ENCODE measurements at places on chromosomes 2 and 18.
A peak's percentile ranks its signal among the peaks of the same experiment; 100 is the strongest.

- DNase-seq = no peak
These were observed 173.1 kb downstream of the ASB1 start for GRCh38 chr2:238599549-238600505.

DNA sequence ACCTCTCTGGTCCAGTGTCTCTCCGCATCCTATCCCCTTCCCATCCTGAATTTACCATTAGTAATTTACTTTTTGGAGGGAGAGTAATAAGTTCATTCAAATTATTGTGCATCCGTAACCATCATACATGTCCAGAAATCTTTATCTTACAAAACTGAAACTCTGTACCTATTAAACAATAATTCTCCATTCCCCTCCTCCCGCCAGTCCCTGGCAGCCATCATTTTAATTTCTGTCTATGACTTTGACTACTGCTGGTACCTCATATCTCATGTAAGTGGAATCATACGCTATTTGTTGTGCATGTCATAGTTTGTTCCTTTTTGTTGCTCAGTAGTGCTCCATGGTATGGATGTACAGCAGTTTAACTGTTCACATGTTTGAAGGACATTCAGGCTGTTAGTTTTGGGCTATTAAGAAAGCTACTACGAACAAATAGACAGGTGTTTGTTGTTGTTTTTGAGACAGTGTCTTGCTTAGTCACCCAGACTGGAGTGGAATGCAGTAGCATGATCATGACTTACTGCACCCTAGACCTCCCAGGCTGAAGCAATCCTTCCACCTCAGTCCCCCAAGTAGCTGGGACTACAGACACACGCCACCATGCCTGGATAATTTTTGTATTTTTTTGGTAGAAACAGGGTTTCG, 2.0 kb downstream of the LIMS1 start:
- no peak for DNase-seq

GRCh38 chr2:217415316-217415715, 555.5 kb upstream of the TNP1 start:
- DNase-seq = no peak

DNA sequence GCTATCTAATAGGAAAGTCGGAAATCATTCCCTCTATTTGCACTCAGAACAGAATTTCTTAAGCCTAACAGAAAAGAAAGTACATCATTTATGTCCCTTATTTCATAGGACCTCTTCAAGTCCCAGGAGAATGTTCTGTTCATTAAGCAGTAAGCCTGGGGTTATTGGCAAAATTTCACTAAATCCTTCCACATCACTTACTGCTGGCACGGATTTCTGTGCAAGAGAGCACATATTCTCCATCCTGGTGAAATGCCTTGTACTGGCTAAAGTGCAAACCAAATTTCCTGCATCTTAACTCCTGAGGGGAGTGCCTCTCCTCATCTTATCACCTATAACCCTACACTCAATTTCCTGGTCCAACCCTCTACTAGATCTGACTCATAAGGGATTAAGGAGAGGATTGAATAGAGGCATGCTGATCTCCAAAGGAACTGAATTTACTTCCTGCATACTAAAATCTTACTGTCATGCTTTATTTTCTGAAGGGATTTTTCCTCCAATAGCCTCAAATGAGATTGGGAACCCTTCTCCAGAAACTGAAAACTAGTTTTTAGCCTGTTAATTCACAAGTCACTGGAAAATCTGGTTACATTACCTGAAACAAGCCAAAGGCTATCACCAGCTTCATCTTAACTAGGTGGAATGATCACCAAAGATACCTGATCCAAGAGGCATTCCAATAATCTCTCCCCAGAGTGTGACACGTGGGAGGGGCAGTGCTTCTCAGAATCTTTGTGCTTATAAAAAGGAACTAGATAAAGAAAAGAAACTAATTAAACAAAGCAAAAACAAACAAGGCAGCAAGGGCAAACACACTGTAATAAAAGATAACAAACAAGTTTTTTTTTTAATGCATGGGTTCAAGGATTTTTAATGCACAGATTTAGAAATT, 311.1 kb downstream of the NR4A2 start:
- no peak for DNase-seq

- no peak for DNase-seq
These were observed 20.9 kb upstream of the STEAP3 start for GRCh38 chr2:119202610-119203310.

DNA sequence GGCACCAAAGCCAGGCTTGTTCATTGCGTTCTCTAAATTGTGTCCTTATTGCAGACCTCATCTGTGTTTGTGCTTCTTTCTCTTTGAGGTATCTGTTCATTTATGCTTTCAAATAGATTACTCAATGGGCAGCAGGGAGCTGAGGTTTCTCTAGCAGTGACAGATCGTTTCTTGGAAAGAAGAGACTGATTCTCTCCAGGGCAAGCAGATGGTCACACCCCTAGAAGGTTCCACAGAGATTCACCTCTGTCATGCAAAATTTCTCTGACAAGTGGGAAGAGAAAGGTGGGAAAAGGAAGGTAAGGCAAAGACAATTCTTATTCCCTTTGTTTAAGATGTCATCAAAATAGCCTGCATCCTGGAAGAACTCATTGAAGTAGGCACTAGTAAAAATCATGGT, 14.0 kb downstream of the DLGAP1 start:
- no peak for DNase-seq

DNA sequence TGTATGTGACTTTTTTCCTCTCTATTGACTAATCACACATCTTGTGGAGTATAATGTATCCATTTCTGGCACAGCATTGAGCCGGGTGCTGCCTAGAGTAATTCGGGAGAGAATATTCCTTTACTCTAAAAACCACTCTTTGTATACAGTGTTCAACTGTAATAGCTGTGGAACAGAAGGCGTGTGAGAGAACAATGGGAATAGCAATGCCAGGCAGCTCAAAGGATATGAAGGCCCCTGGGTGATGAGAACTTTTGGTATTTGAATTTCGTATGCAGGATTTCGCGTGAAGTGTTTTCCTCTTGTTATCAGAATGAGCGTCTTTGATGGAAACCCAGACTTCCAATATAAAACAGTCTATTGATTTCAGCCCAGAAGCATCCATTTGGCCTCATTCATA, 84.6 kb upstream of the MAP3K20 start:
- DNase-seq = no peak

GRCh38 chr2:221569425-221569845, 2.7 kb downstream of the EPHA4 start:
- DNase-seq = no peak

DNA sequence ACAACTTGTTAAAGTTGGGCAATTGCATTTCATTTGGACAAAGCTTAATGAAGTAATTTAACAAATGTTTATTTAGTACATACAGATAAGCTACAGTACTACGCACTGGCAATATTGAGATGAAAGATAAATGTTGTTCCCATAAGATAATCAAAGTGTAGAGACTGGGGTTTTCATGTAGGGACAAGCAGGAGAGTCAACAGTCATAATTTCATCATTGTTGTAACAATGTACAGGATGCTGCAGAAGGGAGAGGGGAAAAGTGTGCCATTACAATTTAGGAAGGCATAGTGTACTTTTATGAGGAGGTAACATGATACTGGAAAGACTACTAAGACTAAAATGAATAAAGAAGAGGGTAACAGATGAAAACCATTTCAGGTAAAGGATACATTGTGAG, 441.6 kb downstream of the ERBB4 start:
- no peak for DNase-seq

GRCh38 chr2:49490710-49491109, 336.4 kb upstream of the FSHR start:
- no peak for DNase-seq

- DNase-seq = no peak
These were observed 157.7 kb upstream of the SERPINE2 start for GRCh38 chr2:224196810-224197209.

DNA sequence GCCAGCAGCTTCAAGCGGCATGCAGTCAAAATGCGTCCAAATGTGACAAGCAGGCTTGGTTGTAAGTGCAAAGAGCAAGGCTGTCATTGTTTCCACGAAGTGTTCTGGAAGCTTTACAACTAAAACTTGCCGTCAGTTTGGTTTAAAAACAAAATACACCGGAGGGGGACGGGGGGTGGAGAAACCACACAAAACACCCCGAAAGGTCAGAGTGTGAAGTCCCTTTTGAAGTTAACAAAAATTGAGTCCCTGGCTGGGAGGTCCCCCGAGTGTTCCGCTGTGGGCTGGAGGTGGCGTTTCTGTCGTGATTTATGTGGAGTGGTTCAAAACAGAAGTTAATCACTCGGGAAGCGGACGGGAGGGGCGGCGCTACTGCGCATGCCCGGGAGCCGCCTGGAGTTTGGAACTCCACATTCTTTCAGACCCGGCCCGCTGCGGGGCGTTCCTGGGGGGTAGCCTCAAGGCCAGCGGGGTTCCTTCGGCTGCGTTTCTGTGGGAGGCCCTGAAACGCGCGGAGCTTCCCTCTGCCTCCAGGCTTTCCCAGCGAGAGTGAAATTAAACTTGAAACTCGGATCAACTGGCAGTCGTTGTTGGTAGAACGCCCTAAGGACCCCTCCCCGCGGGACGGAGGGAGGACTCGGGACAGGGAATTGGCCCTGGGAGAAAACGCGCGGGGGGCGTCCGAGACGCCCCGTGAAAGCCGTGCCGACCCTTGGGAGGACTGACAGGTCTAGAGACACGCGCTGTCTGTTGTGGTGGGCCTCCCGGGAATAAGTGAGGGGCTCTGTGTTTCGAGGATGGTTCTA, 1.4 kb downstream of the TGIF1 start:
- peak; percentile 74 for DNase-seq

- no peak for DNase-seq
These were observed 209.8 kb downstream of the CELF4 start for GRCh38 chr18:37355772-37356171.

GRCh38 chr2:58035352-58035751, 11.3 kb upstream of the VRK2 start:
- no peak for DNase-seq

DNA sequence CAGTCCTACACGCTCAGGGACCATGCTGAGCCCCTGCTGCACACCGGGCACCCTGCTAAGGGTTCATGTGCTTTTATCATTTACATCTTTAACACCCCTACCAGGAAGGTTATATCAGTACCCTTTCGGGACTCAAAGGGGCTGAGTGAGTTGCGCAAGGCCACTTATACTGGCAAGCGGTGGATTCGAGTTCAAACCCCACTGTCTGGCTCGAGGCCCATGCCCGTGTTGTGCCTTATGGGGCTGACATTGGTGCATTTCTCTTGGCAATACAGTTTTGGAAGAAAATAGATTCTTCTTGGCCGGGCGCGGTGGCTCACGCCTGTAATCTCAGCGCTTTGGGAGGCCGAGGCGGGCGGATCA, 69.5 kb upstream of the MAP4K4 start:
- no peak for DNase-seq

DNA sequence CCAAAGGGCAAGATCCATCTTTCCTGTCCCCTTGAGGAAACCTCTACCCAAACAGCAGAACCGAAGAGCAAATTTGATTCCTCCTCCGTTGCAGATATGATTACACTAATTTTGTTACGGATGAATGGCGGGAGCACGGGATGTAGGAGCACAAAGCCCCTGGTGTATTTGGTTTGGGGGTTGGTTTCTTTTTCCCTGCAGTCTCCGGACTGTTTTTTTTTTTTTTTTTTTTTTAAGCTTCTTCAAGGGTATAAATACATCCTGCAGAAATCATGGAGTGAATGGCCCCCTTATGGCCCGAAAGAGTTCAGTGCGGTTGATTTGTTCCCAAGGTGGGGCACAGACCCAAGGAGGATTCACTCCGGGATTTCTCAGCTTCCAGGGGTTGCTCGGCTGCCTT, 135.3 kb upstream of the SH3BP4 start:
- DNase-seq = no peak

DNA sequence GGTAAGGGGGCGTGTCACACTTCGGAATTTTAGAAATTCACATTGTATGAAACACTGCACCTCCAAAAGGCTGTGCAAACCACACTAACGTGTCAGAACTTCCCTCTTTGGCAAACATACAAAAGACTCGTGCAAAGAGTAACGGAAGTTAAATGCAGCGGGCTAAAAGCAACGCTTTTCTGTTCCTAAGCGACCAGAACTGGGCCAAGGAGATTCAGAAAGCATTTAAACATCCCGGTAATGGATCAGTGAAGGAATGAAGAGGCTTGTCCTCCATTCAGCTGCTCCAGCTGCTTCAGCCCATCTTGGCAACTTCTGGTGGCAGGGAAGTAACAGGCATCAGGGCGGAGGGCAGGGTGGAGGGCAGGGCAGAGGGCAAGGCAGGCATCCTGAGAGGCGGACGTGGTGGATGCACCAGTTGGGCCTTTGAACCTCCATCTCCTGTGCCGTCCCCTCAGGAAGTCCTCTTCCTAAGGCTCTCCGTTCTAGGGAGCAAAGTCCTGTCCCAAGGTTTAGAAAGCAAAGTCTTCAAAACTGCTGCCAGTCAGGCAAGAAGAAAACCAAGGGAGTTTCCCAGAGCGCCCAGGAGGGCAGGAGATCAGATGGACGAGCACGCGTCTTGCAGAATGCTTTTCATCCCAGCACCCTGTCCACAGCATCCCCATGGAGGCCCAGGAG, 230.7 kb downstream of the ZNF516 start:
- no peak for DNase-seq

DNA sequence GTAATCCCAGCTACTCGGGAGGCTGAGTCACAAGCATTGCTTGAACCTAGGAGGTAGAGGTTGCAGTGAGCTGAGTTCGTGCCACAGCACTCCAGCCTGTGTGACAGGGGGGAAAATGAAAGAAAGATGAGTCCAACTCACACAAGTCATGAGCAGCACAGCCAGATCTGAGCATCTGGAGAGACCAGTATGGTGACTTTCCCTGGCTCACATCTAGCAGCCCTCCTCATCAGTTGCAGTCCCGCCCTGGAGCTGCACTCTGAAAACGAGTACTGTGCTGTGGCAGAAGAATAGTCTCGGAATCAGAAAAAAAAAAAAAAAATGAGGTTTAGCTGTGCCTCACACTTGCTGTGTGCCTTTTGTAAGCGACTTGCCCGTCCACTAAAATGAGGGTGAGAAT, 74.4 kb upstream of the TRIB2 start:
- DNase-seq = no peak

DNA sequence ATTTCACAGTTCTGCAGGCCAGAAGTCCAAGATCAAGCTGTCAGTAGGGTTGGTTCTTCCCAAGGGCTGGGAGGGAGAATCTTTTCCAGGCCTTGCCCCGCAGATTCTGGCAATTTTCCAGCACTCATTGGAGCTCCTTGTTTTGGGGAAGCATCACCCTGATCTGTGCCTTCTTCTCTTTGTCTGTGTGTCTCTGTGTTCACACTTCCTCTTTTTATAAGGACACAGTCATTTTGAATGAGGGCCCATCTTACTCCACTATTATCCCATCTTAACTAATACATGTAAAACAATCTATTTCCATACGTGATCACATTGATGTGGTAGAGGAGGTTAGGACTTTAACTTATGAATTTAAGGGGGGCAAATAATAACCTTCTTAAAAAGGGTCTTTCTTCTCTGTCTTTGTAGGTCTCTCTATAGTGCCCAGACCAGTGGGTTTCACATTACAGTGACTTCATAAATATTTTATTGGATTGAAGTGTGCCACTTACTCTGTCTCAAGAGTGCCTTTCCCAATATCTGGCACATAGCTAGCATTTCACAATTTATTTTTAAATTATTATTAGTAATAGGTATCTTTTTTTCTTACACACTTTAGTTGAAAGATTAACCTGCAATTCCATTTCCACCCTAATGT, 68.9 kb upstream of the CBLN2 start:
- DNase-seq = no peak

Data from T1000 (cell line).